ENCODE measurements at places on chromosomes 16 and 17.

DNA sequence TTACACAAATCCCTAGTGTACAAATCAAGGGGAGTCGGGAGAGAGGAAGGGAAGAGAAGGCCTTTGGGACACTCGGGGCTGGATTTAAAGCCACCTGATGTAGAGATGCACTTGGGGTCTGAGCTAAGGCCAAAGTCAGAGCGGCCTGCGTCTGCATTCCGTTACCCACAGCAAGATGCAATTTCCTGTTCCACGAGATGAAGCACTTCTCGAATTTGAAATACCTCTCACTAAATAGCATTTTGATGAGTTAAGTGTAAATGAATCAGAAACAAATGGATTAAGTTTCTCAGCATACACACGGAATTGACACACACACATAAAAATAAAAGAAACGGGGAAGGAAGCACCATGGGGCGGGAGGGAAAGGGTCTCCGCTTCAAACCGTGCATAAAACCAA lies 386.0 kb downstream of the SOX9 start:
- DNase-seq, result no peak

- no peak for DNase-seq
These were observed 74.4 kb downstream of the CCT6B start for GRCh38 chr17:34886831-34887230.

DNA sequence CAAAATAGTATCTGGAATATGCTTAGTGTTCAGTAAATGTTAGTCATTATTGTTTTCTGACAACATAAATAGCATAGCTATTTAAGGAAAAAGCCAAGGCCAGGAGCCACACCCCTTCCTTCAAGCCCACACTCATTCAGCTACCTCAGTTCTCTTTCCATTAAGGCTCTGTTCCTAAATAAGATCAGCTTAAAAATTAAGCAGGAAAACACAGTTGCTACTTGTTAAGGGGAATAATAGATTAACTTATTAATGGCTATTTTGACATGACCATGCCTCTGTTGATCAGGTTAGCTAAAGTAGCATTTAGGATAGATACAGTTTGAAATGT lies 158.1 kb downstream of the CHD9 start:
- no peak for DNase-seq

DNA sequence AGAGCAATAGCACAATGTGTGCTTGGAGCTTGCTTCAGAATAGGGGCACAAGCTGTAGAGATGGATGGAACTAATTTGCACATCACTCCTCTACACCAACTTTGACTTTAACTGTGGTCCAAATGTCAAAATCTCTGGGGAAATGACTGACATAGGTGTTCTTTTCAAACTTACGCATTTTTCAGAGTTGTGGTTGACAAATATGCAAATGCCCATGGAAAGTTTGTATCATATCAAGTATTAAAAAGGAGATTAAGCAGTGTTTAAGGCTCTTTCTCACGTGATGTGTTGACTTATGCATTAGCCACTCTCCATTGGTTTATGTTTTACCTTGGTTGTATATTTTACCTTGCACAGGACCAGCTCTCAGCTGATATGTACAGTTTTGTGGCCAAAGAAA lies 77.1 kb downstream of the ELAC2 start:
- no peak for DNase-seq

DNA sequence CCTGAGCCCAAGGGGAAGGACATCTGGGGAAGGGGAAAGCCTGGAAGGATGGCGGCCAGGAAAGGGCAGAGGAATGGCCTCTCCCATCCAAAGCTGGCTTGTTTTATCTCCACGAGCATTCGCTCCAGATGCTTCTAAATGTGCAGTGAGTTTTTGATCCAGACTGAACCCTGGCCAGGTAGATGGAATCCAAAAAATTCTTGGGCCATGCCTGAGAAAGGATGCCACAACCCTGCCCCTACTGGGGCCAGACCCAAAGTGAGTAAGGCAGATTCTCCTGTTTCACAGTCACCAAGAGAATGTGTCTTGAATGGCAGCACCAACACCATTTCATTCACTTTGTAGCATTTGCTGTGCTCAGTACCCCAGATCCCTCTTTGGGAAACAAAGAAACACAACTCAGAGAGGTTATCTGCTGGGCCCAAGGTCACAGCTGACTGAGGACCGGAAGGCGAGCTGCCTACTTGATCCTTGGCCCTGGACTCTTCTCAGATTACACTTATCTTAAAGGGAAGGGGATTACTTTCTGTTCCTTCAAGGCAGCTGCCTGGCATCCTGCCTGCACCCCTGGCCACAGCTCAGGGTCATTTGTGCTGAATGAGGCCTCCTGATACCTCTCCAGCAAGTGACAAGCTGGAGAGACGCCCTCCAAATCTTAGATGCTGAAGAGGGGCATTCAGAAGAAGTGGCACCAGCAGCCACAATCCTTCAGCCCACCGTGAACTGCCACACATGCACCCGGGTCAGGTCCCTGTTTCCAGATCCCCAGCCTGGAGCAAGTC lies 3.6 kb downstream of the LRRC75A start:
- no peak for DNase-seq

DNA sequence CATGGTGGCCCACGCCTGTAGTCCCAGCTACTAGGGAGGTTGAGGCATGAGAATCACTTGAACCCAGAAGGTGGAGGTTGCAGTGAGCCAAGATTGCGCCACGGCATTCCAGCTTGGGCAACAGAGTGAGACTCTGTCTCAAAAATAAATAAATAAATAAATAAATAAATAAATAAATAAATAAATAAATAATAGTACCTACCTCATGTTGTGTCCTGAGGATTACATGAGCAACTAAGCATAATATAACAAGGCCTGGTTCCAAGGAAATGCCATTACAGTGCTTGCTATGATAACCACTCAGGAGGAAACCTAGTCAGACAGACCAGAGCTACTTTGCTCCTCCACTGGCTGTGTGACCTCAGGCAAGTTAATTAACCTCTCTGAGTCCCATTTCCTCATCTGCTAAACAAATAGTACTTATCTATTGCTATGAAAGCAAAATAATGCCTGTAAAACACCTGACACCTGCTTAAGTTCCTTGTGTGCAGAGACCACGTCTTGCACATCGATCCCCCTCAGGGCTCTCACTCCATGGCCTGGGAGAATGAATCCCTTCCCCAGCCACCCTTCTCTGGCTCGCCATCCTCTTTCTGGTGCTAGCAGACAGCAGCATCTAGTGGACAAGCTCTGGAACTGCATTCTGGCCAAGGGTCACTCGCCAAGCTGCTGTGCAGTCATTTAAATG lies 7.5 kb downstream of the EPOP start:
- peak; percentile 48 for DNase-seq

GRCh38 chr17:17636272-17636885 lies 44.9 kb upstream of the PEMT start:
- no peak for DNase-seq

GRCh38 chr16:56520251-56520577 lies 390 bp upstream of the BBS2 start:
- no peak for DNase-seq

GRCh38 chr16:65225488-65225887 lies 103.6 kb upstream of the CDH11 start:
- no peak for DNase-seq

GRCh38 chr16:68446681-68447652 lies 1.3 kb downstream of the SMPD3 start:
- no peak for DNase-seq

- DNase-seq, result no peak
These were observed 21.0 kb upstream of the ITGAX start for GRCh38 chr16:31333686-31334649.

- DNase-seq, result no peak
These were observed 30.6 kb downstream of the IL21R start for GRCh38 chr16:27432558-27432957.

DNA sequence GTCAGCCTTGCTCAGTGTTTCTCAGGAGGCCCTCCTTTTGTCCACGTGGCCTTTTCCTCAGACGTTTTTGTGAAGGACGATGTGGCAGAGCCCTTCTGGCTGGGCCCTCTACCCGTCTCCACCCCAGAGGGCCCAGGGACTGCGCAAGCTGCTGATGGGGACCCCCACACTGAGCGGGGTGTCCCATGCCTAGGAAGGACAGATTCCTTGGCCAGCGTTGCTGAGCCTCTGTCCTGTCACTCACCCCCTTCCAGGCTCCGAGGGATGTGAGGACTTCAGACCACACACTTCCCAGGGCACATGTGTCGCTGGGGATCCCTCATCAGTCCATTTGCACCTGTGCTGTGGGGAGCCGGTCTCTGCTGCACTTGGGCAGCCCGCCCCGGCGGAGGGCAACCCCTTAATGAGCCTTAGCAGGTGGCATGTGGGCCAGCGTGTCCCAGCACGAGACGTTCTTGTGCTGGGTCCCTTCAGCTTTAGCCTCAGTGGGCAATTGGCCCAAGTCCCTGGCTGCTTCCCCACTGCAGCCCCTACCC lies 48.3 kb downstream of the NT5M start:
- no peak for DNase-seq

- no peak for DNase-seq
These were observed 91.8 kb downstream of the RGS9 start for GRCh38 chr17:65228734-65229620.

- no peak for DNase-seq
These were observed 114.4 kb downstream of the GRIN2A start for GRCh38 chr16:10067835-10068234.

GRCh38 chr16:15960124-15960971 lies 10.9 kb downstream of the ABCC1 start:
- no peak for DNase-seq

DNA sequence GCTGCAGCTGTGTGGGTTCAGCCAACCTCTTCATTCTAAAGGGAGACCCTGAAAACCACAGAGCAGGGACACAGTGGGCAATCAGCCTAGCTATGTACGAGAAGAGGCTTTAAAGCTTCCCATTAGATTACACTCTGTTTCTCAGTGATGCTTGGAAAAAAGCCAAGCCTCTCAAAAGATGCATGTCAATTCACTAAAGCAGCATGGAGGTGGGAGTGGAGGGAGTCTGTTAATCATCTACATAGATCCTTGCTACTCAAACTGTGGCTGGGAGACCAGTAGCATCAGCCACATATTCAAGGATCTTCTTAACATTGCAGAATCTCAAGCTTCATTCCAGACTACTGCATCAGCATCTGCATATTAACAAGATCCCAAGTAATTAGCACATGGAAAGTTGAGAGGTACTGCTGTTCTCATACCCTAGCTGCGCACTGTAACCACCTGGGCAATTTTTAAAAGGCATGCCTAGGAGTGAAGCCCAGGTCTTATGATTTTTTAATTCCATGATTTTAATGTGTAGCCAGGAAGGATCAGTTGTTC lies 305.9 kb downstream of the PMP22 start:
- no peak for DNase-seq

DNA sequence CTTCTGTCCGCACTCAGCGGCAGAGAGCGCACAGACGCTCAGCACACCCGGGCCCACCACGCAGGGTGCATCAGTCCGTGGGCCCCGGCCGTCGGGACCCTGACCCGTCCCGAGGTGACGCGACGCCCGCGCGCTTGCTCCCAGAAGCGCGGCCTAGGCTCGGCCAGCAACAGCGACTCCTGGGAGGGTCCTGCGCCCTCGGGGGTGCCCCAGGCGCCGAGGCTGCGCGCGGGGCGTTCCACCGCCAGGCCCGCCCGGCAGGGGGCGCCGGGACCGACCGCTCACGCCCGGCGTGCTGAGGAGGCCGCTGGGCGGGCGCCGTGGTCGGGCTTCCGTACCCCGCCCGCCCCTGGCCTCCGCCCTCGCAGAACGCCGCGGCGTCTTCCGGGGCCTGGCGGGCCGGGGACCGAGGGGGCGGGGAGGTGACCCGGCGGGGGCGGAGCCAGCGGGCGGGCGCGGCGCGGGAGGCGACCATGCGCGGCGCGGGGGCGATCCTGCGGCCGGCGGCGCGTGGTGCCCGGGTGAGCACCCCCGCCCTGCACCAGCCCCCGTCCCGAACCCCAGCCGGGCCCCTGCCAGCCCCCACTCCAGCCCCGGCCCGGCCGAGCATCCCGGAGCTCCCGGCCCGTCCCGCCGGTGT lies at the start of gene CISD3:
Gene CISD3 (plus strand): TSS at position 456 of the 640 bp plus-strand sequence. CDS start 18 bp downstream, at position 474.
- DNase-seq, result peak; percentile 79

- DNase-seq, result no peak
These were observed 16.7 kb downstream of the SLC6A4 start for GRCh38 chr17:30218799-30219198.

DNA sequence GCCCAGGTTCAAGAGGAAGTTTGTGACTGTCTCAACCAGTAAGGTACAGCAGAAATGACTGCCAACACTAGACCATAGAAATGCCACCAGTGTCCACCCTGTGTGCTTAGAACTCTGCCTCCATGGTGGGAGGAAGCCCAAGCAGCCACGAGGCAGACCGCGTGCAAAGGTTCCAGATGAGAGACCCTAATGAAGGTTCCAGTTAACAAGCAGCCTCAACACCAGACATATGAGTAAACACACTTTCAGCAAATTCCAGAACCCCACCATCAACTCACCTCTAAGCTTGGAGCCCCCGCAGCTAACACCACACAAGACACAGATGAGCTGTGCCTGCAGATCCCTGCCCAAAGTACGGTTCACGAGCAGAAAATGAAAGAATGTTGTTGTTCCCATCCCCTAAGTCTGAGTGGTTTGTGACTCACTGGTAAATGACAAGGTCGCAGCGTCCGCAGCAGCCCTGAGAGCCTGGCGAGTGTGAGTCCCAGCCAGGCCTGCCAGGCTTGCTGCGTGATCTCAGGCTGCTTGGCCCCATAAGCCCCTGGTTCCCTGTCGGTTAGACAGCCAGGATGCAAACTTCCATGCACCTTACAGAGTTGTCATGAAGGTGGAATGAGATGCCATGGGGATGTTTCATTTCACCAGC lies 193.7 kb downstream of the C16orf95 start:
- no peak for DNase-seq

GRCh38 chr17:78343543-78344201 lies 16.2 kb downstream of the SOCS3 start:
- peak; percentile 57 for DNase-seq

GRCh38 chr16:64317601-64318000 lies 804.3 kb downstream of the CDH11 start:
- no peak for DNase-seq

DNA sequence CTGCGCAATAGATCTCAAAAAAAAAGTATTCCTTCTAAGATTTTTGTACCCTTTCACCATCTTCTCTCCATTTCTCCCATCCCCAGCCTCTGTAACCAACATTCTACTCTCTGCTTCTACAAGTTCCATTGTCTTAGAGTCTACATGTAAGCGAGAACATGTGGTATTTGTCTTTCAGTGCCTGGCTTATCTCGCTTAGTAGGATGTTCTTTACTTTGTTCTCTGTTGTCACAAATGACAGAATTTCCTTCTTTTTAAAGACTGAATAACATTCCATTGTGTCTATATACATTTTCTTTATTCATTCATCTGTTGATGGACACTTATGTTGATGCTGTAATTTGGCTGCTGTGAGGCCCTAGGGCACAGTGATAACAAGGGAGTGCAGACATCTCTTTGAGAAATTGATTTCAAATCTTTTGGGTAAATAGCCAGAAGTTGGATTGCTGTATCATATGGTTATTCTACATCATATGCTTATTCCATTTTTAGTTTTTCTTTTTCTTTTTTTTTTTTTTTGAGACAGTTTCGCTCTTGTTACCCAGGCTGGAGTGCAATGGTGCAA lies 37.7 kb upstream of the MYH10 start:
- DNase-seq, result no peak

- DNase-seq, result no peak
These were observed 25.2 kb downstream of the TK2 start for GRCh38 chr16:66524601-66525164.

Measured in stimulated activated CD8-positive, alpha-beta memory T cell treated with anti-CD3 and anti-CD28 coated beads, Interleukin-2, amount 100 ng/mL, for 48 hours (primary cell).